Stimulated activated CD4-positive, alpha-beta T cell treated with anti-CD3 and anti-CD28 coated beads, Interleukin-1b, Interleukin-23, amount 100 ng/mL, for 1 hour (primary cell): ENCODE measurements at places on chromosomes 7 and 10.

DNA sequence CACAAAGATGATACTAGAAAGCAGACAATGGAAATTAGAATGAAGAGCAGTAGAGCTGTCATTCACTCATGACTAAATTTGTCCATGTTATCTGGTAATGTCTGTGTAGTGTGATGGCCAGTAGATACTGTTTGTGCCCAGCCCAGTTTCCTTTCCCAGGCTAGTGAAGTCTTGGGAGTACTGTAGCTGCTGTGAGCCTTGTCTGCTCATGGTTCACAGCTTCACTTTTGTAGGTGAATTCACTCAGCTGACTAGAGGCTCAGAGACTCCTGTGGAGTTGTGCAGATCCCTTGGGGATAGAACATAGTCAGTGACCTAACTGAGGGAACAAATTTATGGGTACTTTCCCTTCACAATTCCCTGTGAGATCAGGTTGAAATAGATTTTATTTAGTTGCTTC is 572.5 kb downstream of the ARL4A start:
- DNase-seq: no peak

- no peak for DNase-seq
Measured at GRCh38 chr7:32871624-32872371, 19.8 kb downstream of the KBTBD2 start.

DNA sequence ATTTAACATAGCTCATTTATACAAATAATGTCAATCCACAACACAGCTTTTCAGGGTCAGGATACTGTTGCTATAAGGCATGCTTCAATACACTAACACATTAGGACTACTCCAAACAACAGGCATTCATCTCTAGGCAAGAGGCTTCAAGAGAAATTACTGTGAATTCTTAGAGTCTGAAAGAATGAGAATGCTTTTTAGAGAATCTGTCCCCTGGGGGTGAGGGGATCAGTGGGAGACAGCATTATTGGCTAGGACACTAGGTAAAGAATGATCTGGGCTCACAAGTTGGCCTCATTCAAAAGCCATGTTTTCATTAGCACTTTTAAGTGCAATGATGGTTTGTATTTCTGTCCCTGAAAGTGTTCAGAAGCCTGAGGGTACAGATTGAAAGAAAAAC is 132.6 kb downstream of the SEMA3D start:
- no peak for DNase-seq

DNA sequence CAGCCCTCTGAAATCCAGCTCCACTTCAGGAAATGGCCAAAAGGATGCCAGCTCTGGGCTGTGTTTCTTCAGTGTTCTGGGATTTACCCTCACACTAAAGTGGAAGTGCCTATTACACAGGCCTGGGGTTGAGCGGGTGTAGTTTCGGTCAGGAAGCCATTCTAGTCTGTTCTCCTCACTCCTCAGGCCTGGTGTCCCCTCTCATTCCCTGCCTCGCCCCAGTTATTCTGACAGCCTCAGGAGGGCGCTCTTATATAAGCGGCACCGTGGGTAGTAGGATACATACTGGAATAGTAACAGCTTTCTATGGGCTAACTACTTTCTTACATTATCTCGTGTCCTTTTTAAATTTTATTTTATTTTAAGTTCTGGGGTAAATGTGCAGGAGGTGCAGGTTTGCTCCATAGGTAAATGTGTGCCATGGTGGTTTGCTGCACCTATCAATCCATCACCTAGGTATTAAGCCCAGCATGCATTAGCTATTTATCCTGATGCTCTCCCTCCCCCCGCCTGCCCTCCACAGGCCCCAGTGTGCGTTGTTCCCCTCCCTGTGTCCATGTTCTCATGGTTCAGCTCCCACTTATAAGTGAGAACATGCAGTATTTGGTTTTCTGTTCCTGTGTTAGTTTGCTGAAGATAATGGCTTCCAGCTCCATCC is 12.2 kb upstream of the LGI1 start:
- no peak for DNase-seq

DNA sequence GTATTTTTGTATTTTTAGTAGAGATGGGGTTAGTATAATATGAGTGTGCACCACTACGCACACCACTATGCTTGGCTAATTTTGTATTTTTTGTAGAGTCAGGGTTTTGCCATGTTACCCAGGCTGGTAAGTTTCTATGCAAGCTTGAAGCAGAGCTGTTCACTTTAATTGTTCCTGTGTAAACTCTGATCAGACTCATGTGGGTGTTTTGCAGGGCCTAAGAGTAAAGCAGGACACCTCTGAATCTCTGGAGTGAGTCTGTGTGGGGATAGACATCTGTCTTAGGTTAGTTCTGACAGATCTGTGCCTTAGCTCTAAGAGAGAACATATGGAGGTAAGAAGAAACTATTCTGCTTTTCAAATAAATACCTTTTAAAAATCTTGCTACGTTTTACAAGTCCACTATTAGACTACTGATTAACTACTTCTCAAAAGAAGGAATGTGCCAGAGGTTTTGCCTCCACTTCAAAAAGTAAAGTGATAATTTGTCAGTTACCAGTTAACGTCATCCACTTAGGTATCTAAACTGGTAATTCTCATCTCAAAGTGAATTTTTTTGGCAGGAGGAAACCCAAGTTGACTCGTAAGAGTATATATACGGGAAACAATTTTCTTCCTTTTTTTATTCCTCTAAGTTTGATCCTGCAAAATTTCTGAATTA is 1.1 kb downstream of the COL17A1 start:
- no peak for DNase-seq

DNA sequence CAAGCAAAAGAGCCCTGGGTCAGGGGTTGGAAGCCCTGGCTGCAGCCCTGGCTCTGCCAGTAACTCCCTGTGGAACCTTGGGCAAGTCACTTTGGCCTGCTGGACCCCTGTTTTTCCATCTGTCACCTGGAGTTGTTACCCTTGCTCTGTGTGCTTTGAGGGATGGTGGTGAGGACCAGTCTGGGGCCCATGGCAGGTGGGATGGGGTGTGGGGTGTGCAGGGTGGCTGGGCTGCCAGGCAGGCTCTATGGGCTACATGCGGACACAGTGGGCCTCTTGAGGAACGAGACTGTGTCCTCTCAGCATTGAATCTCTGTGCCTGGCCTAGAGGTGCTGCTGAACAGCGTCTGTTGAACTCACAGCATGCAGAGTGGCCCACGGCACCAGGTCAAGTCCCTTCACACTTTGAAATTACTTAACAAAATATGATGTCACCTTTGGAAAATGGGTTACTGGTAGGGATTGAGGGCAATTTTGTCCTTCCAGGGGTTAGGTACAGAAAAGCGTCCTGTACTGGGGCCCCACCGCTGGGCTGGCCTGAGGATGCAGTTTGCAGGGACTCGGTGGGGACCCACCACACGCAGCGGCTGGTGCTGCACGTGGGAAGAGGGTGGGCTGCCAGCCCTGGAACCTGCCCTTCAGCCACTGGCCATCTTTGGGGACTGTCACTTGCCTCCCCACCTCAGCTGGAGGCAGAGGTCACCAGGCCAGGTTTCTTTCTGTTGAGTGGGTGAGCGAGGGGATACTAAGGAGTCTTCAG is 45.3 kb downstream of the PRF1 start:
- no peak for DNase-seq

DNA sequence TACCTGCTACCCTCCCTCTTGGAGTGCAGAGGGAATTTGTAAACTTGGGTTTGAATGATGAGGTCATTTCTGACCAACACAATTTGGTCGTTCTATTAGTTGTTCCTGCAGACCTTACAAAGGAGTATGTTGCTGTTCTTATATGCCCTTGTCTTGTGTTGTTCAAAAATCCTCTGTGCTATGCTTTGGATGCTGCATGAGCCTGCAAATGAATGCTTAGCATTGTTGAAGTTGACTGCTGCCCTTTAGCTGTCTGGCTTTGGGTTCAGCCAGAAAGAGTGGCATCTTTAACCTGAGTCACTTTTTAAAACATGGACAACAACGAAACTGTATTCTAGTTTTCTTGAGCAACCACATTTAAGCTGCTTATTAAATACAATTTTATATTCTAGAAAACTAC is 80.3 kb downstream of the SND1 start:
- no peak for DNase-seq

DNA sequence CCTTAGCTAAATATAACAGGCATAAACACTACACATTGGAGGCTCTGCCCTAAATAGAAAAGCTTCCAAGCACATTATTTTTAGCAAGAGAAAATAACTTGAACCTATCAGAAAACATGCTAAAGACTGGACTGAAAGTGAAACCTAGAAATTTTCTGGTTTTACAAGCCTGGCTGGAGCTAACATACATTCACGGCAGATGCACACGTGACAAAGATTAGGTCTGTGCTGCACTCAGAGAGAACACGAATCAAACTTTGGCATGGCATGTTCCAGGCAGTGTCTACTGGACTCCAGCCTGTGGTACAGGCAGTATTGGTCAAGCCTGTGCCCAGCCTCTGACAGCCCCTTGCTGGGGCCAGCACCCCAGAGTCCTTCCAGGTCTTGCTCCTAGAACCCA is 94.1 kb upstream of the PCBD1 start:
- DNase-seq: no peak

- no peak for DNase-seq
Measured at GRCh38 chr7:14858866-14859265, 43.7 kb downstream of the DGKB start.

- DNase-seq: no peak
Measured at GRCh38 chr7:99021941-99022560, 121.9 kb downstream of the SMURF1 start.

DNA sequence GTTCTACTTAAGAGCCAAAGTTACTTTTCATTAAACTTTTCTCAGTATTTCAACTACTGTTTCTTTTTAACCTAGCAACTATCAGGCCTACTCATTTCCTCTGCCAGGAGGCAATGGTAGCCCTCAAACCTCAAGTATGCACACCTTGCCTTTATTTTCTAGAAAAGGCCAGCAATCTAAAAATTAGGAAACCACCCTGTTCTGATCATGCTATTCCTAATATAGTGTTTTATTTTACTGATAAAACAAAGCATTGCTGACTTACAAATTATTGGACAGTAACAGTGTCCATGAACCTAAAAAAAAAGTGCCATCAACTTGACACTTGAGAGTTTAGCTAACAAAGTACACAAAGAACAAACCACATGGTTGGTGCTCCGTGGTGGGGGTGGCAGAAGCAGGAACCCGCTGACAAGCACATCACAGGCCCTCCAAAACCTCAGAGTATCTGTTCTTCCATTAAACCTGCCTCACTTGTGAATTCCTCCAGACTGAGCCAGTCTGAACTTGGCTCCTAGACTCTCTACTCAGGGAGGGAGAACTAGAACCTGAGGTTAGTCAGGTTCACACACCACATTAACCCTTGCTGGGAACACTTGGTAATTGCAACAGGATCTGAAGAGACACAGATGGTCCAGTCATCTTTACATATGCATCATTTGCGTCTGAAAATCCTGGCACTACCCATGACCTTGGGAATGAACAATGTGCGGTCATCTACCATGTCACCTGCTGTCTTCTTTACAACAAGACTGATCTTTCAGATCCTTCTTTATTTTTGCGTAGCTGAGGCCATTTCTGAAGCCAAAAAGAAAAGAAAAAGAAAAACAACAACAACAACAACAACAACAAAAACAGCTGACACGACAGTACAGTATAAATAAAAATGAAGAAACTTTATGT is 31.9 kb downstream of the PIP4K2A start:
- DNase-seq: no peak

DNA sequence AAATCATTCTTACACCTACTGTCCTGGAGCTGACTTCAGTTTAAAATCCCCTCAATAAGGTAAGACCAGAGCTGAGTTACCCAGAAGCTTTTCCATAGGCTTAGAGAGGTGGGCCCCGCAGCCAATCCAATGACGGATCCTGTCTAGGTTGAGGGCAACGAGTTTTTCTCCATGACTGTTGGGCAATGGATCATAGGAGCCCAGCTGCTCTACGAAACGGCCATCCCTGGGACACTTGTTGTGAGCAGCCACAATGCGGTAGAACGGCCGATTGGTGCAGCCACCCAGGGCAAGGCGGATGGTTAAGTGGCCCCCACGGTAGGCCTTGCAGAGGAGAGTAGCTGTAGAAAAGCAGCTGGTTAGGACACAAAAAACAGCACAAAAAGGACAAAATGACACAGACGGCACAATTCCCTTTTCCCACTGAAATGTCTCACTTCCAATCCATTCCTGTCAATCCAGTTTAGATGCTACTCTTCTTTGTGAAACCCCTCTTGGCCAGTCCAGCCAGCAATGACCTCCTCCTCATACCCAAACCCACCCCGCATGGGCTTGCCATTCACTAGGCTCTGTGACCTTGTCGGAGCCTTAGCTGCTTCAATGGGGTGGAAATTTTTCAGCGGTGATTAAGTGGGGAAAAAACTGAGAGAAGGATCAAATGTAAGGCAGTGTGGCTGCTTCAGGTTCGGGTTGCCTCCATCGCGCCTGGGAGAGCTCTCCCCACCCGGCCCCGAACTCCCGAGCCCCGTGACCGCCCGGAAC is 580 bp downstream of the MRPS16 start:
- DNase-seq: no peak

GRCh38 chr7:32273297-32273696 is 203.1 kb upstream of the PDE1C start:
- DNase-seq: no peak

DNA sequence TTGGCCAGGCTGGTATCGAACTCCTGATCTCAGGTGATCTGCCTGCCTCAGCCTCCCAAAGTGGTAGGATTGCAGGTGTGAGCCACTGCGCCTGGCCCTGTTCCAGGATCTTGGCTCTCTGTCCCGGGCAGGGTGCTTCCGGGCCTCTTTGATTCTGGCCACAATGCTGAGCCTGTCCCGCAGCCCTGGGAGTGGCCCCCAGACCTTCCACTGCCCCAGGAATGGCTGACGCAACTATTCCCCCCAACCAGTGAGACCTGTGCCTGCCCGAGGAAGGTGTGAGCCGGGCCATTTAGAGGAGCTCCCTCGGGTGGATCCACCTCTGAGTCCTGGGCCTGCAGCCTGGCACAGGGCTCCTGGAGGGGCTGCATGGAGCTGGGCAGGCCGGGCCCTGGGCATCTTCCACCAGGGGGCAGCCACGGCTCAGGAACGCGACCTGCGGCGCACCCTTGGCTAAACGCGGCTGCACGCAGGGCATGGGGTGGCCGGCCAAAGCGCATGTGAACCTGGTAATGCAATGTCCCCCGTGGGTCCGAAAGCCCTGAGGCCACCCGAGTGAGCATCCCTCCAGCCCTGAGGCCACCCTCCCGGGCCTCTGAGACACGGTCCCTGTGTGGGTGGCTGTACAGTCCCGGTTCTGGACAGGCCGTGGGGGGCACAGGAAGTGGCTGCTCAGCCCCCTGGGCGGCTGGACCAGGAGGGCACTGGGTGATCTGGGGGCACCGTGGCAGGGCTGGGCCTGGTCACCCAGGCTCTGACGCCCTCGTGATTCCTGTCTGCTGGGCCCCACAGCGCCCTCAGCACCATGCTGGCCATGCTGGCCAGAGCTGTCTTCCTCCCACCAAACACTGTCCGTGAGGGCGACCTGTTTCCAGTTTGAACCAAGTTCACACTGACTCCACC is 24.8 kb downstream of the GRIFIN start:
- DNase-seq: peak; percentile 78

- DNase-seq: no peak
Measured at GRCh38 chr10:17737027-17737965, 14.7 kb upstream of the TMEM236 start.

DNA sequence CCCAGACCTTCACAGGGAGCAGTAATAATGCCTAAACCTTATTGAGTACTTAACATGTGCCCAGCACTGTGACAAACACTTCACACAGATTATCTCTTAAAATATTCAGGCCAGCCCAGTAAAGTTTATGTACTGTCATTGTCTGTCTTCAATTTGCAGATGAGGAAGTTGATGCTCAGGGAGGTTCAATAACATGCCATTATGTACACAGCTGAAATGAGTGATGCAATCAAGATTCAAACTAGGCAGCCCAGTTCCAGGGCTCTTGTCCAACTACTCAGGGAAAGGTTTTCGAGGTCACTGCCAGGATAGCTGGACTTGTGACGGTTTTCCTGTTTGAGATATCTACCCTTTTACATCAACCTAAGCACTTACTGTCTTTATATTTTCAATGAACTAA is 56.1 kb downstream of the AUTS2 start:
- no peak for DNase-seq

- DNase-seq: no peak
Measured at GRCh38 chr7:144474800-144475615, 71.5 kb upstream of the NOBOX start.
